Amniotic stem cell (primary cell): ENCODE measurements at places on chromosomes 7 and 10.

GRCh38 chr7:31778296-31778695 is 91.3 kb downstream of the PPP1R17 start:
- no peak for DNase-seq

- peak; percentile 49 for DNase-seq
These were observed 159.3 kb downstream of the LCOR start for GRCh38 chr10:96991313-96991841.

DNA sequence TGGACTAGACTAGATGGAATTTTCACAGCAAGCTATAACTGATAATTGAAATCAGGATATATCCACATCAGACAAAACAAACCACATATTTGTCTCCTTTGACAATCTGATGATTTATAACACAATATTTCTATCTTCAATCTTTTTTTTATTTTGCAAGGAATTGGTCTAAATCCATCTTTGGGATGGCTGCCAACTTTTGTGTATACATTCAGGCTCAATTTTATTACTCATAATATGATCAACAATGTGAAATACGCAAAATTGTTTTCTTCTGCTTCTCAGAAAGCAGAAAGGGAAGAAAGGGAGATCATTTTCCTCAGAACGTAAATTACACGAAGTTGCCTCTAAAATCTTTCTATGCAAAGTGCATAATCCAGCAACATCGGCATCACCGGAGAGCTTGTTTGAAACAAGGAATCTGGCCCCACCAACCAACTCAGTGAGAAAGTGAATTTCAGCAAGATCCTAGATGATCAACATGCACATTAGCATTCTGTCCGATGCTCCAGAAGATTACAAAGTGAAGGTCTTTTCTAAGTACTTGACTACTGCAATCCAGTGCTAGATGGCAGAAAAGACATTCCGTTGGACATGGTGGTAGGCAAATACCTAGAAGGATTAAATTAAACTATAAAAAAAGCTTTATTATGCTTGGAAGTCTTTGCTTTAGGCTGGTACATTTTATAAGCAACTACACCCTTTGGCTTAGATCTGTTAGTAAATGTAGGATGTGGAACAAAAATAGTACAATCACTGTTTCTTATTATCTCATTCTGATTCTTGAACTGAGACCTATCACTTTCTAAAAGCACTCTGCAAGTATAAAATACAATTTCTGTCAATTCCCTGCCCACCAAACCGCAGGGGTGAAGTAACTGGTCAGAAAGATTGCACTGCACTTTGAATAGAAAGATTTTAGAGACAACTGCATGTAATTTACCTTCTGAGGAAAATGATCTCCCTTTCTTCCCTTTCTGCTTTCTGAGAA is 126.4 kb upstream of the RSU1 start:
- peak; percentile 27 for DNase-seq

- no peak for DNase-seq
These were observed 364.0 kb downstream of the GFRA1 start for GRCh38 chr10:115909037-115909436.

GRCh38 chr7:40827222-40828085 is 692.6 kb downstream of the SUGCT start:
- DNase-seq: no peak

- no peak for DNase-seq
These were observed 14.6 kb downstream of the FAM149B1 start for GRCh38 chr10:73182568-73182967.

GRCh38 chr10:97463363-97464132 is 17.6 kb downstream of the ZDHHC16 start:
- DNase-seq: no peak

GRCh38 chr10:74799721-74800221 is 26.6 kb upstream of the KAT6B start:
- peak; percentile 74 for DNase-seq

- no peak for DNase-seq
These were observed 33.9 kb downstream of the PPIF start for GRCh38 chr10:79380946-79381721.

- DNase-seq: no peak
These were observed 59.9 kb upstream of the FGFR2 start for GRCh38 chr10:121658111-121658510.

DNA sequence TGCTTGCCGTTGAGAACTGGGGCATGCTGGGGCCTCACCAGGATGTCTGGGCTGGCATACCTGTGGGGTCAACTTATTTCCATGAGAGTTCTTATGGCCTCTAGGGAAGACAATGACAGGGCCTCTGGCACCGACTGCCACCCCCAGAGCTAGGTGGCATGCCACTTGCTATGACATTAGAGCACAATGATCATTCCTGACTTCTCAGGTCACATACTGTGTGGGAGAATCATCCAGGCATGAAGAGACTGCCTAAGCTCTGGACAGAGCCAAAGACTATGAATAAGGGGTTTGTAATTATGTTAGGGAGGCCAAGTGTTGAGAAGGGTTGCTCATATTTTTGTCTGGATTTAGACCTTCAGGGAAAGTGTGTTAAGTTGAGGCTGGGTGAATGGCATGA is 97.5 kb downstream of the PTPN20 start:
- DNase-seq: no peak

DNA sequence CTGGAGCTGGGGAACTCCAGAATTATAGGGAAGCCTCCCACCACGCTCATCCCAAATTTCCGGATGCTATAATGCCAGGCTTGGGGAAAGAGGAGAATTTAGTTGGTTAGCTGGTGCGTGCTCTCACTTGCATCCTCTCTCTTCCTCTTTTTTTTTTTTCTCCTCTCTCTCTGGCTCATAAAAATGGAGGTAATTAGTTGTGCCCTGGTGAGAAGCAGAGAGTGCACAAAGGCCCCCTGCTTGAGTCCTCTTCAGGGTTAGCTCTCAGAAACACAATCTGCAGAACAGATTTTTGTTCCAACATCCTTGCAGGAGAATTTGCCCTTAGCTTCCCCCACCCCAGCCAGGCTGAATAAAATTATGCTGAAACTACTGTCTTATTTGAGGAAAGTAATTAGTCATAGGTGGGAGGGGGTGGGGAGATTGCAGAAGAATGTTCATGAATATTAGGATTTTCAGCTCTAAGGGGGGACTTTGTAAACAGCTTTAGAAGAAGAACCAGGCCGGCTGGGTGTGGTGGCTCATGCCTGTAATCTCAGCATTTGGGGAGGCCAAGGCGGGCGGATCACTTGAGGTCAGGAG is 7.6 kb downstream of the SERPINE1 start:
- DNase-seq: no peak

DNA sequence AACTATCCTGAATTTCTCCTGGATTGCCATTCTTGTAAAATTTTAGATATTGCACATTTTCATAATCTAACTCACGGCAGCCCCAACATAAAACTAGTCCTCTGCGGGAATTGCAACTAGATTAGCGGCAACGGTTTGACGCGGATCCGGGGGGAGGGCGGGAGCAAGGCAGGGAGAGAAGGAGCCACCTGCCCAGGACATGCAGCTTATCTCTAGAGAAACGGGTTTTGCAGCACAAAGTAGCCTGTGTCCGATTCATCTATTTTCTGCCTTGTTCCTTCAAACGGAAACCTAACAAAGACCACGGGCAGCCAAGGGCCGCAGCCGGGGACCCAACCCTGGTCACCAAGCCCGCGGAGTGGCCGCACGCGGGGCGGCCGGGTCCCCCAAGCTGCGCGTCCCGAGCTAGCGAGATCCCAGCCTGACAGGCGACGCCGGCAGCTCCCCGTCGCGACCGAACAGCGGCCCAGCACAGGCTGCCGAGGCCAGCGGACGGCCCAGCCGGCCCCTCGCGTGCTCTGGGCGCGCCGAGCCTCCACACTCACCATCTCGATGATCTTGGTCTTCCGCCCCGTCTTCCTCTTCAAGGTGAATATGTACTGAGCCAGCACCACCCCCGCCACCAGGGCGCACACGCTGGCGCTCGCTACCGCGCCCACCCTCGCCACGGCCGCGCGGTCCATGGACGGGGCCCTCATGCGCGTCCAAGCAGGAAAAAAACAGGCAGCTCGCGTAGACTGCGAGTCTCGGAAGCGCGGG is at the start of gene NT5C3A:
Gene NT5C3A (minus strand): TSS at position 754 of the 759 bp plus-strand sequence. CDS start 71 bp downstream, at position 683.
- no peak for DNase-seq

DNA sequence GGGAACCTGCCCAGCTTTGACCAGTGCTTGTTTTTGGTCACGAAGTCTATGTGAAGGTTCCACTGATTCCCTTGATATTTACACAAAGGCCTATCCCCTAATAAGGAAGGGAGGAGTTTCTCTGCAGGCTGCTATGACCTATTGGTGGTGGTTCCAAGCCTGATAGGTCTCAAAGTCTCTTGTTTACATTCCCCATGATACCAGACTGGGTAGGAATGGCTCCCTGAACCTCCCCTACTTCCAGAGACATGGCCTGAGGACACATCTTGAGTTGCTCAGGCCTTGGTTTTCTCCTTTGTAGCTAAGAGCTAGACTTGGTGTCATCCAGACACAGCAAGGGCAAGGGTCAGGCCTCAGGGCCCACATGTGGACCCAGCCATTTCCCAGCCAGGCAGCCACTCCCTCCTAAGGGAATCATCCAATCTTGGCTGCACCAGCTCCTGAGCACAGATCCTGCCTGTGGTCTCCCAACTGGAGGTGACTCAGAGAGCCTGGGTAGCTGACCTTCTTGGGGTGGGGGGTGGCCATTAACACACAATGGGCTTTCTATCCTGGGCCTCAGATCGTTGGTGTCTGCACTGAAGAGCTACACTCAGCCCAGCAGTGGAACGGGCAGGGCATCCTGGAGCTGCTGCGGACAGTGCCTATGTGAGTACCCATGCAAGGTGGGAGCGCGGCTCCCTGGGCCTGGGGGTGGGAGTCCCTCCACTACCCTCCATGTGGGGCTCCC is 51.0 kb upstream of the TRIM8 start:
- DNase-seq: no peak

GRCh38 chr7:153935095-153935494 is 117.1 kb upstream of the DPP6 start:
- no peak for DNase-seq

DNA sequence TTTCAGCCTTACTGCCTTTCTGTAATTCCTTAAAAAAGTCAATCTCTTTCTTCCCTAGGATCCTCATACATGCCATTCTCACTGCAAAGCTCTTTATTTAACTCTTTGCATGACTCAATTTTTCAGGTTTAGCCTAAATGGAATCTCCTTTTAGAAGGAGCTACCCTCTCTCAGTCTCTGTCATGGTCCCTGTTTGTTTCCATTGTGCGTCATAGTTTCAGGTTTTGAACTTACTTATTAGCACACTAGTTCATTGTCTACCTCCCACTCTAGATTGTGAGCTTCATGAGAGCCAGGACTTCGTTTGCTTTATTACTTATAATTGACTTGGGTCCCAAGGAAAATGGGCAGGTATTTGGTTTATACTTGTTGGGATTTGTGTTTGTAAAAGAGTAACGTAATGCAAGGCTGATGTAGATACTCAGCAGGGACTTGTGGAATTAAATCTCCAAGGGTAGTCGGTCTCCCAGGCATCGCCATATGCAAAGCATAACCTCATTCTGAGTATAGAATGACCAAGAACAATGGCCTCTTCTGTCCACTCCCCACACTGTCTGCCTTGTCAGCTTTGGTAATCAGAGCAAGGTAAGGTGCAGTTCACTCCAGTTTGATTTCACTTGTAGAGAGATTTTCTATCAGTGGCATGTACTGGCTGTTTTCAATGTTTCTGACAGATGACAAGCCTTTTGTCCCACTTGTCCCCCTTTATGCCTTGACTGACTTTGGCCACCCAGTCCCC is 252.0 kb downstream of the SORCS3 start:
- no peak for DNase-seq

DNA sequence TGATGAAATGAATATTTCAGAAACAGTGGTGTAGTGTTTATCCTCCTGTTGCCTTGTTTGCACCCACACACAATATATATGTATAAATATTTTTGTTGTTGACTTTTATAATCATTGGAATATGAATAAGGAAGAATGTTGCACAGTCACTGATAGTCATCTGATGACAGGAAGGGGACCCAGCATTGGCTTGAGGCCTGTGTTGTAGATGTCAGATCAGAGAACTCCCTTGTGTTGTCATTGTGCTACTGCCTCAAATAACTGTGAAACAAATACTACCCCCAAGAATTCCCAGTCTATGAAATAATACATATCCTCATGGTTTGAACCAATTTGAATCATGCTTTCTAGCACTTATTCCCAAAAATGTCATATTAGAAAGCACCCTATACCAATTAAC is 84.0 kb downstream of the NRG3 start:
- DNase-seq: no peak
